Activated CD4-positive, alpha-beta T cell treated with anti-CD3 and anti-CD28 coated beads, Interleukin-2, amount 50 U/mL, for 24 hours (primary cell): ENCODE measurements at places on chromosomes 3 and 15.

DNA sequence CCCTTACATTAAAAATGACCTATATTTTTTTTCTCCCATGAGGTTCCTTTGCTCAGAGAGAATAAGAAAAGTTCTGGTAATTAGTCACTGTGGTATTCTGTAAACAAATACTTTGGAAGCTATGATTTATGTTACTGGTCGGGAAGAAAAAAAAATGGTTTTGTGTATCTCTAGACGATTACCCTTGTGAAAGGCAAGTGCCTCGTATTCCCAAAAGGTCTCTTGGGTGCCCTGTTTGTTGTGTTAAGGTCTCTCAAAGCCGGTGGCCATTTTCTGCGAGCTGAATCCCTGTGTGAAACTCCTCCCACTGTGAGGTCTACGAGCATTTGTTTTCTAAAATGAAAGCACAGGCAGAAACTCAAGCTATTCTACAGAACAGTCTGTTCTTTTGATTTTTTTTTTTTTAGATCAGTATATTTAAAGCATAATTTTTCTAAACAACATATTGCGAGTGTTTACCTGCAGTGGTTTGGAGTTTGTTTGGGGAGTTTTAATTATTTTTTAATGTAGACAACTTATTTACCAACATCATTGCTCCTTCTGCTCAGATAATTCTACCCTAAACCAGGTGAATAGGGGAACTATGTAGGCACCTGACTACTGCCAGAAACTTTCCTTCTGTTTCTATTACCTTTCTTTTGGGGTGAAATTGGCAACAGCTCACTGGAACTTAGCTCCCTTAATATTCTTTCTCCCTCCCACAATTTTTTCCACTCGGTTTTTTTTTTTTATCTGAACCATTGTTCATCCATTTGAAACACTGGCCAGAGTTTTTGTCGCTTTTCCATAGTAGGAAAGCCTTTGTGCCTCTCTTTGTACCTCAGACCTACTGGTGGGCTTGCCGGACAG is 44.0 kb downstream of the ZBTB38 start:
- no peak for DNase-seq

DNA sequence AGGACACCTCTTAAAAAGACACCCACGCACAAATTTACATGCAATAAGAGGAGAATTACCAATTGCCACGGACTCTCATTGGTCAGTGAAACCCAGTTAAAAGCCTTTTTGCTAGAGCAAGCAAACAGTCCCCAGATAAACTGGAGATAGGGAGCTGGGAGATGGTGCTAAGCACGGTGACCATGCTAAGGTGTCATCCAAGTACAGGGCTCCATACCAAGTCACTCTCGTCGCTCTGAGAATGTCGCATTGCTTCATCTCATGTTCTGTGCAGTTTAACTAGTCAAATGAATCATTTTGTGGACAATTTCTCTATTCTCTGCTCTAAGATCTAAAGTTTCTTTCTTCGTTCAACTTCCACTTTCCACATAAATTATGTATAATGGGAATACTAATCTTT is 581.9 kb downstream of the AGBL1 start:
- DNase-seq: no peak

- no peak for DNase-seq
Observed at GRCh38 chr3:154034797-154035330, 86.3 kb upstream of the ARHGEF26 start.

DNA sequence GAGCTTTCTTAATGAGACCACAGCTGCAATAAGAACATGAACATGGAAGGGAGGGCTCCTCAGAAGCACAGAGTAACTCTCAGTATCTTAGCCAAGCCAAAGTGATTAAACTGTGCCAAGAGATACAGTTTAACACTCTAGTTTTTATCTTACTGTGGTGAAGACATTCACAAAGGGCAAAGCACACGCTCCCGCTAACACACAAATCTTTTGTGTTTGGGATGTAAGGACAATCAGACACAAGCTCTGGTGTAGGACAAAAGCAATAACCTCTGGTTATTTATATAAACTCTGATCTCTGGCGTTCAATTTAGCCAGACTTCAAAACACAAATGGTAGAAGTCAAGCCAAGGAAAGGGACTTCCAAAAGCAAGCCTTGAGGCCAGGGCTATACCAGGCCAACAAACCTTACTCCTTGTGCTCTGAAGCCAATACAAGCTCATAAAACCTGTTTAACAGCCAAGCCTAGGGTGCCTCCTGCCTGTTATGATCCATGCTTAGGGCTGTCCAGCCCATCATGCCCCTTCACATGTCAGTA is 27.8 kb downstream of the DPH3 start:
- no peak for DNase-seq

- DNase-seq: no peak
Observed at GRCh38 chr3:88221726-88222125, 72.0 kb downstream of the C3orf38 start.

DNA sequence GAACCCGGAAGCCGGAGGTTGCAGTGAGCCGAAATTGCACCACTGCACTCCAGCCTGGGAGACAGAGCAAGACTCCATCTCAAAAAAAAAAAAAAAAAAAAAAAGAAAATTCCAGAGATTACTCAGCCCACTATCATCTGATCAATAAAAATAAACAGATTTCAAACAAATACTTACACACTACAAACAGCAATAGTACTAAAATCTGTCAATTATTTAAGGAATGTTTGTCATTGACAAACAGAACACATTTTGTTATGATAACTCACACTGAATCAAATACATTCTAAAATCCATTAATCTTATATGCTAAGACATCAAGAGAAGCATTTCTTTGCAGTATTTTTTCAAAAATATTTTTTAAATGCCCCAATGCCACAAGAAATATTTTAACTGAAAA is 7.6 kb downstream of the MYO9A start:
- DNase-seq: no peak

- DNase-seq: no peak
Observed at GRCh38 chr3:70096376-70097066, 97.0 kb downstream of the SAMMSON start.

DNA sequence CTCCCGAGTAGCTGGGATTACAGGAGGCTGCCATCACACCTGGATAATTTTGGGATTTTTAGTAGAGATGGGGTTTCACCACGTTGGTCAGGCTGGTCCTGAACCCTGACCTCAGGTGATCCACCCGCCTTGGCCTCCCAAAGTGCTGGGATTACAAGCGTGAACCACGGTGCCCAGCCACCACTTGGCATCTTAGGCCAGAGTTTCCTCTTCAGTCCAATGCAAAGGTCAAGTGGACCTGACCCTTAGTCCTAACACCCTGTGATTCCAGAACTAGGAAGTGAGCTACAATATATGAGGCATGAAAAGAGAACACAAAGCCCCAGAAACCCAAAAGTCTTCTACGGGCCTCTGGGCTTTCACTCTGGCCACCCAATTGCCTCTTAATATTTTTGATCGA is 5.3 kb downstream of the MYLK start:
- no peak for DNase-seq
